ENCODE measurements at places on chromosomes 7 and 10. TPM values are rescaled to one million over a fixed set of nuclear protein-coding genes. Genes with fewer than 3 reads are reported as not detected.

The RHOBTB1 gene
- total RNA-seq: 26.4 TPM

GRCh38 chr10:1524540-1524939 is 212.8 kb downstream of the ADARB2 start:
- no peak for DNase-seq

The CTBP2 gene
- total RNA-seq: 57.7 TPM

GRCh38 chr7:34190299-34190698 is 285.0 kb downstream of the BMPER start:
- DNase-seq: peak; percentile 88

DNA sequence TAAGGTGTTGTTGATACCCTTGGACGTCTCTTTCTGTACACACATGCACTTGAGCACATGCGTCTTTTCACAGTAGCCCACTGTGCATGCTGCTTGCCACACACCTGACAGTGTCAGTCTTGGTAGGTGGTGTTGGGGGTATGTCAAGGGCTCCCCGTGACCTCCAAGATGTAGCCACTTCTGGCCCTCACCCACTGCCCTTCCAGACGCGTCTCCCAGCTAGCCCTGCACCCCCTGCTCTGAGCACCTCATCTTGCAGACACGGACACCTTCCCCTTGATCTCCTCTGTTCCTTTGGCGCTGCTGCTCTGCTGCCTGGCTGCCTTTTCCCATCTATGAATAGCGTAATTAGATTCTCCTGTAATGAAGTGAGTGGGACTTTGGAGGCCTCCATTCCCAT is 75.2 kb upstream of the TNS3 start:
- no peak for DNase-seq

Data from cerebellum (tissue), 4 donors.